ENCODE measurements at places on chromosomes 3 and 15. TPM values are rescaled to one million over a fixed set of nuclear protein-coding genes. Genes with fewer than 3 reads are reported as not detected.

- no peaks in the 10 kb centered on the region for H3K4me1 ChIP-seq
- H3K36me3 ChIP-seq, result no peaks in the 10 kb centered on the region
- no peaks in the 10 kb centered on the region for H3K27me3 ChIP-seq
- no peak overlapping the region for H3K4me3 ChIP-seq
- no peak for DNase-seq
Observed at GRCh38 chr3:185442031-185442430, 56.8 kb downstream of the TMEM41A start.

DNA sequence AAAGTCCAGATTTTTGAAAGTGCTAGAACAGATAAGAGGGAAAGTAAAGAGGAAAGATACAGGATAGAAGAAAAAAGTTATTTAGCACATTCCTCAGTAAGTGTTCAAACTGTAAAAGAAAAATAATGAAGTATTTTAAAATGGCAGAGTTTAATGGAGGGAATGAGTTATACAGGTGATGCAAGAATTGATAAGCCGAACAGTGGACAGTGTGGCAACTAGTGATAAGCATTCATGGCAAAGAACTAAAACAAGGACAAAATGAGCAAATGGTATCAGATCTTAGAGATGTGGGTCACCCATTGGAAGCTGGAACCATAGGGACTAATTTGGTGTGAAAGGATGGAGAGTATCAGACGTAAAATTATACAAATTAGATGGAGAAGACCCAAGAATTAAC lies 622.9 kb upstream of the SGO1 start:
- H3K27ac ChIP-seq, result no peak overlapping the region
- H3K27me3 ChIP-seq, result no peaks in the 10 kb centered on the region
- H3K4me3 ChIP-seq, result no peak overlapping the region
- H3K4me1 ChIP-seq, result no peaks in the 10 kb centered on the region
- no peak for DNase-seq
- H3K36me3 ChIP-seq, result no peaks in the 10 kb centered on the region

DNA sequence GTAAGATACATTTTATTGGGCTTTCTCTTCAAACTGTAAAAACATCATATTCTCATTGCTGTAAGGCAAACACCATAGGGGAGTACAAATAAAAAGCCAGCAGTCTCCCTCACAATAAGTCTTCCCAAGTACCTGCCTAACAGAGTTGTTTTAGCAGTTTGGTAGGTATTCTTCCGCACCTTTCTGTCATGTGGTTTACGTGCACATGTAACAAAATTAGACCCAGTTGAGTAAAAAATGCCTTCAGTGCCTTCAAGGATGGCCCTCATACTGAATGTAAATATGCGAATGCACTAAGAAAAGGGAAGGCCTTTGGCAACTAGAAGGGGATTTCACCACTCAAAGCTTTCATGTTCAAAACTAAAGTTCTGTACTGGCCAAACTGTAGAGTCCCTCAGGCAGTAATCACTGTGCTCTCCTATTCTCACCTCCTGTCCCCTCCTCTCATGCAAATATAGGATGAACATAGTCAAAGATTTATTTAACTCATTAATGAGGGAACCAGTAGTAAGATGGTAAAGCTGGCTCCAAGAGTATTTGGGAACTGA lies 26.4 kb downstream of the USP3 start:
- DNase-seq, result peak; percentile 33
- H3K27me3 ChIP-seq, result no peaks in the 10 kb centered on the region
- peaks cover 15% of the 10 kb centered on the region for H3K4me1 ChIP-seq
- H3K27ac ChIP-seq, result no peak overlapping the region

TICRR gene
- total RNA-seq, result 0.59 TPM

DNA sequence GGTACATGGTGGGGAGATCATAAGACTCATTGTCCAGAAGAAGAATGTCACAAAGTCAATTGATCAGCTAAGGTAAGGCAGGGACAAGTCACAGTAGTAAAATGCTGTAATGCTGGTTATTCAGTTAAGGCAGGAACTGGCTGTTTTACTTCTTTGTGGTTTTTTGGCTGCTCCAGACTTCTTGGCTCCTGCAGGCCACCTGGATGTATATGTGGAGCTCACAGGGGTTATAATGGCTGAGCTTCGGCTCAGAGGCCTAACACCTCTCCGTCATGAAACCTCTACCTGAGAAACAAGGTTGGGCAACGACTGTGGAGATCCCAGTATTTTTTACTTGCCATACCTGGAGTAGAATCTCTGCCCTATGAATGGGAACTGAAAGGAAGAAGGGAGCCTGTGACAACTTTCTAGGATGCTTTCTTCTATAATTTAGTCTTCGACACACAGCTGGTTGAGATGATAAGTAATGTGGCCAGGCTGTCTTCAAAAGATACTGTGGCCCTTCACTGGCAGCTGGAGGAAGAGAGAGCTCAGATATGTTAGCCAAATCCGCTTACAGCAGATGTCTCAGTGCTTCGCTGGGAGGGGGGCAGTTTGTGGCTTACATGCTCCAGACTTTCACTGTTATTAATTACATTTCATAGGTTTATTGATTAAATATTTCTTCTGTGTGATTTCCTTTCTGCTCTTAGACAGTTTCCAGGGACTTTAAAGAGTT lies 887.8 kb downstream of the IGSF11 start:
- H3K27ac ChIP-seq, result no peak overlapping the region
- no peak for DNase-seq
- no peaks in the 10 kb centered on the region for H3K4me1 ChIP-seq
- no peaks in the 10 kb centered on the region for H3K27me3 ChIP-seq

CCR1 gene
- 3.8 TPM for total RNA-seq

DNA sequence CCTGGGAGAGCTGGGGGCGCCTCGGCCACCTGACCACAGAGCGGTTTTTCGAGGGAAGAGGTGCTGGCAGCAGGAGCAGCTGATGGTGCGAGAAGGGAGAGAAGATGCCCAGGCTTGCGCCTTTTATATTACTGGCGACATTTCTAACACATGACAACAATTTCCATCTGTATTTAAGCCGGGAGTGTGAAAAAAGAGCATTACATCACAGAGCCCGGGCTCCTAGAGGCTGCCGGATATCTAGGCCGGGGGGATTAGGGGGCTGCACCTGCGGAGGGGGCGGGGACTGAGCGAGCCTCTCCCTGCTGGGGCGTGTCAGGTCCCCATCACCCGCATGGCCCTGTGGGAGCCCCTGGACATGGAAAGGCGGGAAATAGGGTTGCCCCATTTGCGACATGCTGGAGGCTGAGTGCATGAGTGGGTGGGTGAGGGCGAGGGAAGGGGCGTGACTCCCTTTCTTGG lies 440.7 kb downstream of the MAGI1 start:
- H3K36me3 ChIP-seq, result no peaks in the 10 kb centered on the region
- peaks cover 3% of the 10 kb centered on the region for H3K27me3 ChIP-seq
- no peak for DNase-seq
- H3K27ac ChIP-seq, result no peak overlapping the region
- H3K4me1 ChIP-seq, result no peaks in the 10 kb centered on the region

GRCh38 chr3:132867956-132868355 lies 145.7 kb upstream of the NPHP3 start:
- H3K27me3 ChIP-seq, result no peaks in the 10 kb centered on the region
- H3K4me3 ChIP-seq, result no peak overlapping the region
- DNase-seq, result no peak
- H3K27ac ChIP-seq, result no peak overlapping the region

XCR1 gene
- not detected for total RNA-seq

GRCh38 chr3:190514413-190515153 lies 698 bp downstream of the IL1RAP start:
- peak overlapping the region; percentile 64 for H3K27ac ChIP-seq
- peaks cover 17% of the 10 kb centered on the region for H3K4me1 ChIP-seq
- no peaks in the 10 kb centered on the region for H3K27me3 ChIP-seq
- peak overlapping the region; percentile 99 for H3K4me3 ChIP-seq

SLC28A1 gene
- total RNA-seq, result not detected

DNA sequence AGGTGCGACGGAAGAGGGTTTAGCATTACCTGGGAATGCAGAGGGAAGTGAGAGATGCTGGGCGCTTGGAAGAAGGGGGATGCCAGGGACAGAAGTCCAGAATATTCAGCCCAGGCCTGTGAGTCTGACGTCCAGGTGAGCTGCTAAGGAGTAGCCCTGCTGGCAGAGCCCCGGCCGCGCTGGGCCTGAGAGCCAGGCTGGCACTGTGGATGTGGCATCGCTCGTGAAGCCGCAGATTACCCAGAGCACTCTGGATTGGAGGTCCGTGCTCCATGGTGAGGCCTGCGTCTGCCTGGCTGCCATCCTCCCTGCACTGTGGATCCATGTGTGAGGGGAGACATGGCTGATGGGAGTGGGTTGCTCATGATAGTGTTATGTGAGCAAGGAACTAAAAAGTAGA lies 14.5 kb downstream of the MAN2A2 start:
- H3K27ac ChIP-seq, result no peak overlapping the region
- H3K27me3 ChIP-seq, result no peaks in the 10 kb centered on the region
- no peak for DNase-seq
- H3K4me1 ChIP-seq, result peaks cover 14% of the 10 kb centered on the region

GRM2 gene
- total RNA-seq, result 5.6 TPM

- H3K36me3 ChIP-seq, result no peaks in the 10 kb centered on the region
- H3K4me3 ChIP-seq, result no peak overlapping the region
- no peaks in the 10 kb centered on the region for H3K4me1 ChIP-seq
- H3K27ac ChIP-seq, result no peak overlapping the region
Observed at GRCh38 chr3:194503081-194503531, 16.3 kb upstream of the ATP13A3 start.

GREM1 gene
- total RNA-seq, result not detected

DNA sequence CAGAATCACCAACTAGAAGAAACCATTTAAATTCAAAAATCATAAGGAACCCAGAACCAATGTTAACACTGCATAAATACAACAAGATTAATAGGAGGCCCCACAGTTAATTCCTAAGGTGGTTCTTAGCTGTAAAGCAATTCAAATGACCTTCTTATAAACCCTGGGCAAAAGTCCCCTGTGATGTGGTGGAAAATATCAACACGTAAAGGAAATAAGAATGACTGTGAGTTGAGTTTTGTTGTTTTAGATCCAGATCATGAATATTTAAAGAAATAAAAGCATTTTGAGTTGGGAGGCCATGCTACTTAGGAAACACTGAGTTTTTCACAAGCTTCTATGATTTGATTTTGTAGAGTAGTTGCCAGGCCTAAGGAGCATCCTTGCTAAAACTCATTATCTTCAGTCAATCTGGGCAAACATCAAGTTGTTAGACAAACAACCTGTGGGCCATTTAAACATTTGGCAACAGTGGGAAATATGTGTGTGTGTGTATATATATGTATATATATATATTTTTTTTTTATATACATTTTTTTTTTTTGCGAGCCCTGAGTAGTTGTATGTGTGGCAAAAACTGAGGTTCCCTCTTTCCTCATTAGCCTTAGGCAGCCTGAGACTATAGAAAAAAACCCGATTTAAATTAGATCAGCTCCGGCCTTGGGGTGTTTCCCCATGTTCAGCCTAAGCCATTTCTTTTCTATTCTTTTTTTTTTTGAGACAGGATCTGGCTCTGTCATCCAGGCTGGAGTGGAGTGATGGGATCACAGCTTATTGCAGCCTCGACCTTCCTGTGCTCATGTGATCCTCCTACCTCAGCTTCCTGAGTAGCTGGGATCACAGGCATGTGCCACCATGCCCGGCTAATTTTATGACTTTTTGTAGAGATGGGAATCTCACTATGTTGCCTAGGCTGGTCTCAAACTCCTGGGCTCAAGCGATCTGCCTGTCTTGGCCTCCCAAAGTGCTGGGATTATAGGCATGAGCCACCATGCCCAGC lies 8.0 kb upstream of the PXK start:
- peak; percentile 23 for DNase-seq
- no peaks in the 10 kb centered on the region for H3K27me3 ChIP-seq
- peaks cover 3% of the 10 kb centered on the region for H3K36me3 ChIP-seq
- H3K4me1 ChIP-seq, result no peaks in the 10 kb centered on the region

DNA sequence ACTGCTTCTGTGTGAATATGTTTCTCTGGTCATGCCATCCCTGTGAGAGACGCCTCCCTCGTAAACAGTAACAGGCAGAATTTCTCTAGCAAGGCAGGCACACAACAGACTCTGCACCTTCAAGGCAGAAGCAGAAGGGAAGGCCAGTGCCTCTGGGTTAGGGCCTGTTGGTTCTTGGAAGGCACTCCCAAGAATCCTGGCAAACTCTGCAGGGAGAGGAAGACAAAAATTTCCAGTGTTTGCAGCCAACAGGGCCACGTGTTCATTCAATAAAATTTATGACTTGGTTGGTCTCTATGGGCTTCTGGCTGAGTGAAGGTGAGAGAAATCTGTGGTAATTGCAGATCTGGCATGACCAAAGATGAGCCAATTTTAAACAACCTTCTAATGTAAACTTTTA lies 39.3 kb downstream of the NFKBIZ start:
- H3K36me3 ChIP-seq, result no peaks in the 10 kb centered on the region
- H3K27me3 ChIP-seq, result no peaks in the 10 kb centered on the region
- no peak overlapping the region for H3K4me3 ChIP-seq
- H3K27ac ChIP-seq, result no peak overlapping the region
- no peak for DNase-seq

GRCh38 chr15:85756411-85757072 lies 38.2 kb downstream of the KLHL25 start:
- H3K4me3 ChIP-seq, result no peak overlapping the region
- H3K4me1 ChIP-seq, result peaks cover 6% of the 10 kb centered on the region
- peaks cover 3% of the 10 kb centered on the region for H3K36me3 ChIP-seq
- DNase-seq, result no peak

SMCO1 gene
- not detected for total RNA-seq

GRCh38 chr15:76310475-76311099 lies 682 bp downstream of the ETFA start:
- peak; percentile 23 for DNase-seq
- H3K27ac ChIP-seq, result peak overlapping the region; percentile 83
- peaks cover 2% of the 10 kb centered on the region for H3K36me3 ChIP-seq
- no peaks in the 10 kb centered on the region for H3K27me3 ChIP-seq
- peaks cover 14% of the 10 kb centered on the region for H3K4me1 ChIP-seq

SLC24A5 gene
- not detected for total RNA-seq

C3orf49 gene
- total RNA-seq, result not detected

DNA sequence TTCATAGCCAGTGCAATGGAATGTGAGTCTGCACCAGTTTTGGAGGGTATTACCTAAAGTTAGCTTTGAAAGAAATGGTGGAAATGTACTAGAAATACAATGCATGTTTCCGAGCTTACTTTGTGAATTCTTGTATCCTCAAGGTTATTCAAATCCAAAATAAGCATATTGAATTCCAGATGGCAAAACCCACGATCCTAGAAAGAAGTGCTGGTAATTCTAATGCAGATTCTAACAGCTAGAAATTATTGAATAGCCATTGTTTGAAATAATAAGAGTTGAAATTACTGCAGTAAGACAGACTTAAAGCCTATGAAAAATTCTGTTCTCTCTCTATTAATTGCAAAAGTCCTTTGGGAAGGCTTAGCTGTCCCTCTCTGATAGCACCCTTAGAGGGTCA lies 258.4 kb downstream of the CHL1 start:
- no peaks in the 10 kb centered on the region for H3K36me3 ChIP-seq
- DNase-seq, result no peak
- H3K4me1 ChIP-seq, result no peaks in the 10 kb centered on the region
- no peaks in the 10 kb centered on the region for H3K27me3 ChIP-seq
- no peak overlapping the region for H3K27ac ChIP-seq

IL17RE gene
- total RNA-seq, result 1.5 TPM

DNA sequence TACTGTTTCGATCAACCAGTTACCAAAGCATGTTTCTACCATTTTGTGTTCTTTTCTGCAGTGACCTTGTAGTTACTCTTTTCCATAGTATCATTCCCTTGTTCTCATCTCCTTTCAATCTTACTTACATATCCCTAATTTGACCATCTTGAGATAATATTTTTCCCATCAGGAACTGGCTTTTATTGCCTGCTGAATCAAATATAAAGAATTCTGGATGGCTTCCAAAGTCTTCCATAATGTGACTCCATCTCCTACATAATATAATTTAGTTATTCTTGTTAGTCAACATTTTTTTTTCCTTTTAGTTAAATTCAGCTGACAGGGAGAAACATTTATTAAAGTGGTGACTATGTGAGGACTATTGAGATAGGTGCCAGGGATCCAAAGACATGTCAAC lies 7.0 kb downstream of the USP8 start:
- H3K4me1 ChIP-seq, result no peaks in the 10 kb centered on the region
- H3K27me3 ChIP-seq, result no peaks in the 10 kb centered on the region
- H3K36me3 ChIP-seq, result peaks cover 13% of the 10 kb centered on the region
- no peak overlapping the region for H3K27ac ChIP-seq
- DNase-seq, result no peak

P2RY14 gene
- total RNA-seq, result 0.93 TPM

All from natural killer cell (primary cell).